GM18507 (cell line): ENCODE measurements at places on chromosomes 13 and 19.
A peak's percentile ranks its signal among the peaks of the same experiment; 100 is the strongest.

DNA sequence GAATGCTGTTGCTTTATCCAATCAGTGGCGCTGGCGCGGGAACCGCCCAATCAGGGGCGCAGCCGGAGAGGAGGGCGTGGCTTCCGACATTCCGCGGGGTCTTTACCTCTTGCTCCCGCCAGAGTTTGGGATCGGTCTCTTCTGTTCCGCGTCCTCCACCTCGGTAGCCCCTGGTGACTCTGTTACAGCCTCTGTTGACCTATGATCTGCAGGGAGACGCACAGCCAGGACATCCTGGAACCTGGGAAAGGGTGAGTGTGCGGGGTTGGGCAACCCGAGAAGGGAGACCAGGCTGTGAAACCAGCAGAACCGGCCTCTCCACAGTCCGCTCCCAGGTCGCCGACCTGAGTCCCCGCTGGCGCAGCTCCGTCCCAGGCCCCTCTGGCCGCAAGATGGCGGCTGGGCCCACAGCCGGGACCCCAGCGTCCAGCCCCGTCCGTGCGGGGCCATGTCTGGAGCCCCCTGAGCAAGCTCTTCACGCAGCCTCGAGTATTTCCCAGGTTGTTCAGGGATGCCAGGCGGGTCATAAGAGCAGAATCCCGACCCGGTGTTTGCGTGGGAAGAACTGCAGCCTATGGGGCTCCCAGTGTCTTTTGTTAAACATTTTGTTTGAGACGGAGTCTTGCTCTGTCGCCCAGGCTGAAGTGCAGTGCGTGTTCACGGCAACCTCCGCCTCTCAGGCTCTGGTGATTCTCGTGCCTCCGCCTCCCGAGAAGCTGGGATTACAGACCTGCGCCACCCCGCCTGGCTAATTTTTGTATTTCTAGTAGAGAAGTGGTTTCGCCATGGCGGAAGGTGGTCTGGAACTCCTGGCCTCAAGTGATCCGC lies 4.4 kb upstream of the ZNF681 start:
- no peak for DNase-seq

DNA sequence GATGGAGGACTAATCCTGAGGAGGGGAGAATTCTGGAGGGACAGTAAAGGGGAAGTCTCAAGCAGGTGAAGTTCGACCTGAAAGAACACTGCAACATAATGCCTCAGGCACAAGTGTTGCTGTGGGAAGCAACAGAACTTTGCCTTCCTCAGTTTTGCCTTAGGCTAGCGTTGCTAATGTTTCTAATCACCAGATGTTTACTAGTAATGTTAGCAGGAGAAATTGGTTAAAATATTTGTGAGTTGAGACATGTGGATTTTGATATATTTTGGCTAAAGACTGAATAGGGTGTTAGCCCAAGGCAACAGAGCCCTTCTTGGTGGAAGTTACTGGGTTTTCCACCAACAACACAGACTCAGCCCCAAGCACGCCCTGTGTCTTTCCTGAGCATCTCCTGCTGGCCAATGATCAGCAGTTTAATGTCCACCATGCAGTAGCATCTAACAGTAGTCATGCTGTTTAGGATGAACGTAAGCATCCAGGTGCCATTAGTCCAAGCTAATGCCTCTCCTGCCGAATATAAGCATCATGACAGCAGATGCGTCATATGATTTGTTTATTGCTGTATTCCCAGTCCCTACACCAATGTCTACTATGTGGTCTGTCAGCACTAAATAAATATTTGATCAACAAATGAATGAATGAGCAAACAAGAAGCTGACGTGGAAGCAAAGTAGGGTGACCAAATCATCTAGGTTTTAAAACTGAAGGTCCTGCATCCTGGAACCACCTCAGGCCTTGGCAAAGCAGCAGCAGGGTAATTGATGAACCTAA lies 511.9 kb upstream of the HTR2A start:
- no peak for DNase-seq

DNA sequence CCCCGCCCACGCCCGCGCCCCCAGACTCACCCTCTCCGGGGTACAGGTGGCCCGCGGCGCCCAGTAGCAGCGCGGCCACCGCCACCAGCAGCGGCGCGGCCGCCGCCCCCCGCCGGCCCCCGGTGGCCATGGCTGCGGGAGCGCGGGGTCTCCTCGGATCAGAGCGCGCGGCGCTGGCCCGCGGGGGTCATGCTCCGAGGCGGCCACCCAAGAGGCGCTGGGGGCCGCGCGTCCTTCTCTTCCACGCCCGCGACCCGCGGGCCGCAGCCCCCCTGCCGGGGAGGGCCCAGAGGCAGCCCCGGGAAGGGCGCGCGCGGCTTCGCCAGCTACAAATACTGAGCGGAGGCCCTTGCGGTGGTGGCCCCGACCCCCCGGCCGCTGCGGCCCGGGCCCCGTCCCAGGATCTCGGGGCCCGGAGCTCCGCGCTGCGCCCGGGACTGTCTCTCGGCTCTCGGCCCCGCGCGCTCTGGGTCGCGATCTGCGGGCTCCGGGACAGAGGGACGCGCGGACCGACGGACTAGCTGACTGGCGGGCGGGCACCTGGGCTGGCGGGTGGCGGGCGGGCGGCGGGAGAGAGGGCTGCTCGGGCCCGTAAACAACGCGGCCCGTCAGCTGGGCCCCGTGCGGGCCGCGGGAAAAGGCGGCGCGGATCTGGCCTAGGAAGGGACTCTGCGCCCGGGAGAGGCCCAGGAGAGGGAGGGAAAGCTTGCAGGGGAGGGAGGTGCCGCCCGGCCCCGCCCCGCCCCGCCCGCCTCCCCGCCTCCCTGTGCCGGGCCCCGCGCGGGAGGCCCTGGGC lies at the start of gene INSR:
Gene INSR (minus strand): TSS at position 653 of the 796 bp plus-strand sequence. CDS start 523 bp downstream, at position 130.
- DNase-seq: peak; percentile 90

GRCh38 chr19:39740395-39740794 lies 2.6 kb upstream of the CLC start:
- no peak for DNase-seq

- DNase-seq: no peak
These were observed 130.7 kb downstream of the CDK8 start for GRCh38 chr13:26384587-26384986.

DNA sequence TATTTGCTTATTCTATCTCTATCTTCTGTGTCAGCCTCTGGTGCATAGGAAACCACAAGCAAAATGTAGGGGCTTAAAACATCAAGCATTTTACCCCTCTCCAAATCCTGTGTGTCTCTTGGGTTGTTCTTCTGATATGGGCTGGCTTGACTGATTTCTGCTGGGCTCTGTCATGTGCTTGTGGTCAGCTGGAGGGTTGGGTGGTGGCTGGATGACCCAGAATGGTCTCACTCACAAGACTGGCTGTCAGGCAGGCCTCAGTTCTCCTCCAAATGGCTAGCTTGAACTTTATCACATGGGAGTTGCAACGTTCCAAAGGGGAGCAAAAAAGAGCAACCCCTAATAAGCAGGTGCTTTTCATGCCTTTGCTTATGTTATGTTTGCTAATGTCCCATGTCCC lies 9.6 kb upstream of the LYPD5 start:
- DNase-seq: no peak

DNA sequence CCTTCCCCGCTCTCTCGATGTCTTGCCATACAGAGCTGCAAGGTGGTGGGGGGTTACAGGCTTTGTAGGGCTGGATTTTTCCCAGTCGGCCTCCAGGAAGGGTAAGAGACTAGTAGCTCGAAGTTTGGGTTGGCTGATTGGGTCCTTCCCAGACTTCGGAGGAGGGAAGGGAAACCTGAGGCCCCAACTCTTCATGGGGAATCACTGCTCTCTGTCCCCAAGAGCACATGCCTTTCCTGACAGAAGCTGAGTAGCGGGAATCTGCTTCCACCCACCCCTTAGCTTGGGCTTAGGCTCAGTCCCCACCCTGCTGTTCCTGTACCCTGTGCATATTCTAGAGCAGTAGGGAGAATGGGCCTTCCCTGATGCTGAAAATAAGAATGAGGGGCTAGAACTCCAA lies 39.7 kb downstream of the PPP2R1A start:
- DNase-seq: no peak

DNA sequence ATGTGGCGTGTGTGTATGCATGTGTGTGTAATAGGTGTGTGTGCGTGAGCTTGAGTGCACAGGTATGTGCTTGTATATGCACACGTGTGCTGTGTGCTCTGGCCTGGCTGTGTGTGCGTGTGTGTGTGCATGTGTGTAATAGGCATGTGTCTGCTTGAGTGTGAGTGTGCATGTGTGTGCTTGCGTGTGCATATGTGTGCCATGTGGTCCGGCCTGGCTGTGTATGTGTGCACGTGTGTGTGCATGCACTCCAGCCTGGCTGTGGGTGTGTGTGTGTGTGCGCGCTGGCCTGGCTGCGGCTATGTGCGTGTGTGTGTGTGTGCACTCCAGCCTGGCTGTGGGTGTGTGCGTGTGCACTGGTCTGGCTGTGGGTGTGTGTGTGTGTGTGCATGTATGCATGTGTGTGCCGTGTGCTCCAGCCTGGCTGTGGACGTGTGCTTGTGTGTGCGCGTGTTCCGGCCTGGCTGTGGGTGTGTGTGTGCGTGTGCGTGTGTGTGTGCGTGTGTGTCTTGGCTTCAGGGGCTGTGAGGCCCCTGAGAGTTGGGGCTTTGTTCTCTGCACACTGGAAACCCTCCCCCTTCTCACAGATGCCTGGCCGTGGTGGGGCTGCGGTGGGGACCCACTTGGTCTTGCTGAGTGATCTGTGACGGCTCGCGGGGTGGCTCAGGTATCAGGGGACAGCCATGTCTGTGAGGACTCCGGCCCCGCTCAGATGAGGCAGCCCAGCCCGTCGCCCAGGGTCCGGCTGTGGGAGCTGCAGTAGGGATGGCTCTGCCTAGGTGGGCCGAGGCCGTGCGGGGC lies 8.2 kb downstream of the SPPL2B start:
- DNase-seq: no peak

DNA sequence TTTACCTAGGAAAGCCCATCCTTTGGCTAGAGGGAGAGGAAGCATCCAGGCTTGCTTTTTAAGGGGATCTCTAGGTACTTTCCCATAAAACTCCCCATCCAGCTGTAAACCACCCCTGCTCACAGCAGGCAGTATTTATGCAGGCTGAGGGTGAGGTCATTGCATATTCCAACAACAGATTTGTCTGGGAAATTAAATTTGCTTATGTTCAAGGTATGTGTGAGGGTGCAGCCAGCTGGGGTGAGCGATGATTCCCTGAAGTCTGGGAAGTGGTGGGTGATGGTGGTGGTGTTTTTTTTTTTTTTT lies 96.3 kb upstream of the C1QTNF9B start:
- no peak for DNase-seq

DNA sequence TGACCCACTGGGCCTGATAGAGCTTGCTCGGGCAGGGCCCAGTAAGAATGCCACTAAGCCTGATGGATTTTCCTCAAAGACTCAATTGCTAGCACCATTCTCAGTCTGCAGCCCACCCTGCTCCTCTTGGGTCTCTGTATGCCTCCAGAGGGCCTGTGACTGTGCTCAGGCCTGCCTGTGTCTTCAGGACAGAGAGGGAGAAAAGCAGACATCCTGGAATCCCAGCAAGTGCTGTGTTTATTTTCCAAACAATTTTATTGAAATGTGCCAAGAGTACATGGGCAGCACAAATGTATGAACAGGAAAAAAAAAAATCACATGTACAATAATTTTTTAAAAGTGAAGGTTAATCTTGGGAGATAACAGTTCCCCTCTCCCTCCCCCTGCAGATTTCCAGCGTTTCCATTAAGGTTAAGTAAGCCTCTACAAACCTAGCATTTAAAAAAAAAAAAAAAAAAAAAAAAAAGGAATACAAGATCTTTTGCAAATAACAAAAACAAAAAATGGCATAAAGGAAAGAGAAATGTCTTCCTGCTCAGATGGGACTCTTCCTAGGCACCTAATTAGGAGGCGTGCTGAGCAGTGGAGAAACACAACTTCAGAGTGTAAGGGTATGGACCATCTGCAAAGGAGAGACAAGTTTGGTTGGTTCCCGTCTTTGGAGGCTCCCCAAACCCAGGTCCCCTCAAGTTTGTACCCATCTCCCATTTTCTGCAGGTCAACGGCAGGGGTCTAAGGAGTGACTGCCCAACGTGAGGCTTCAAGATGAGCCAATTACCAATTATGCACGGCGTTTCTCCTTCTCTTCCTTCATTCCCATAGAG lies 4.8 kb upstream of the ECH1 start:
- no peak for DNase-seq

DNA sequence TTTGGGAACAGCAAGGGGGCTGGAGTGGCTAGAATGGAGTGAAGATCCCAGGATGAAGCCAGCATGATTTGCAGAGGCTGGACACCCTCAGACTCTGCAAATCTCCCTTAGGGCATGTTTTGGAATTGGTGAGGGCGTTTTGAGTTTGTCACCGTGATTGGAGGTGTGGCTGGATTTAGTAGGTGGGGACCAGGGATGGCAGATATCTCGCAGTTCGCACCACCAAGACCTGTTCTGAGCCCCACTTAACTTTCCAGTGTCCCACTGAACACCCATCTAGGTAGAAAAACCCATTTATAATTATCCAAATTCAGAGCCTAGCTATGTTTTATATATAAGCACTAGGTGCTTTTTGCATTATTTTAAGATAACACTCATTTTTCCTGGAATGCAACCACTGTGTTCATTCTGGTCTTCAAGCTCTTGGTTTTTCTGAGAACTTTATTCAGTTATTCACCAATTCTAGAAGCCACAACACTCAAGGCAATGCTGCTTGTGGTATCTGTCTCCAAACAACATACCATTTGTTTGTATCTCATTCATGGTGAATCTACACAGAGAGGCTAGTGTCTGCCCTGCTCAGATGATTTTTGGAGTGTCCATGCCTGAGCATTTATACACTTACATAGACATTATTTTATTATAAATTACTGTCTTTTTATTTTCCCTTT lies 3.0 kb upstream of the NANOS2 start:
- no peak for DNase-seq

DNA sequence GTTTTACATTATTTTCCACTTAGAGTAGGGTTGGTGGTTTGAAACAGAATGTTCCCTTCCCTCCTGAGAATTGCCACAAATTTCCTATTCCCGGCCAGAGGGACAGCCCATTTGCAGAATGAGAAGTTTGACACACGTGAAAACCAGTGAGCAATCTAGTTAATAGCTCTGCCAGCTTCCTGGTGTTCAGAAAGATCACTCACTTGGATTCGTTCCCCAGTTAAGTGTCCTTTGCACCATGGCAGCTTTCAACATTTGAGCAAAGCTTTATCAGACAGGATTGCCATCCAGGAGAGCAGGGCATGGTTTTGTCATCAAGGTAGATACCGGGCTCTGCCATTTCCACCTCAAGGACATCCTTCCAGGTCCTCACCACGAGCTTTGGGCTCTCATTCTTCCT lies 28.2 kb downstream of the RASL11A start:
- no peak for DNase-seq

- DNase-seq: no peak
These were observed 31.7 kb downstream of the BRD4 start for GRCh38 chr19:15300533-15301197.

GRCh38 chr19:43678512-43679261 lies 8.7 kb upstream of the PLAUR start:
- DNase-seq: no peak

- DNase-seq: no peak
These were observed 326.0 kb upstream of the SPRY2 start for GRCh38 chr13:80666782-80667552.
